ENCODE measurements at places on chromosomes 2 and 18. TPM values are rescaled to one million over a fixed set of nuclear protein-coding genes. Genes with fewer than 3 reads are reported as not detected.

GCG gene
- not detected for total RNA-seq

- H3K27me3 ChIP-seq = no peaks in the 10 kb centered on the region
- no peaks in the 10 kb centered on the region for H3K36me3 ChIP-seq
- H3K27ac ChIP-seq = no peak overlapping the region
- no peaks in the 10 kb centered on the region for H3K4me1 ChIP-seq
- no peak for DNase-seq
- no peak overlapping the region for H3K4me3 ChIP-seq
Observed at GRCh38 chr18:7607540-7608173, 40.5 kb downstream of the PTPRM start.

DNA sequence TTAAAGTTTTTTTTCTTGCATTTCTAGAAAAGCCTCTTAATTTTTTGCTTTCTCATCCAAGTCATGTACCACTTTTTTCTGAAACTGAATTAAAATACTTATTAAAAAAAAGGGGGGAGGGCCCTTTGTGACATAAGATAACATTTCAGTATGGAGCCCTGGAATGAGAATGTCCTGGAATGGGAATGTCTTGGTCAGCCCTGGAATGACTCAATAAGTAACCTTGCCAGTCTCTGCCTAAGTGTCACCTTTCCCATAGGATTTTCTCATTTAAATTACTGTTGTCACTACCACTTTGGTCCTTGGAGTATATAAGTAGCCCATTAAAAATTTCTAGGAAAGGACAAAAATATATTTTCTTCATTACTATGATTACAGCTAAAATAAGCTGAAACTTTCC is 4.7 kb downstream of the UBXN2A start:
- no peak overlapping the region for H3K27ac ChIP-seq
- DNase-seq = no peak
- no peak overlapping the region for H3K4me3 ChIP-seq
- no peaks in the 10 kb centered on the region for H3K36me3 ChIP-seq
- no peaks in the 10 kb centered on the region for H3K4me1 ChIP-seq

DNA sequence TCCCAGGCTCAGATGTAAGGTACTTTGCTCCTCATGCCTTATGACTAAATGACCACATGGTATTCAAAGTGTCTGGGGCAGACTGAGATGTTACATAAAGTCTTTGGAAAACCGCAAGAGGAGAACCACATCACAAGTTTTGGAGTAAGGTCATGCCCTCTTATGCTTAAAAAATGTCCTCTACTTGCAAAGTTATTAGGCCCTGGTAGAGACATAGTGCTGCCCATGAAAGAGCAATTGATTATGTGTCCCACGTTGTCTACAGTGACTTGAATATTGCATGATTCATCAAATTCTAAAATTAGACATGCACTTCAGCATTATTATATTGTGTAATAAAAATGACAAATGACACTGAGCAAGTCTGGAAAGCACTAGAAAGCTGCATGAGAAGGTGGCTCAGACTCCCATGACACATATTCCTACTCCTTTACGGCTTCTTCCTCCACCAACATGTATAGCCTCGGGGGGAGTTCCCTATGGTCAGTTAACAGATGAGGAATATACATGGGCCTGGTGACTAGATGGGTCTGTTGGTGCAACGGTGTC is 602.6 kb upstream of the VRK2 start:
- no peaks in the 10 kb centered on the region for H3K36me3 ChIP-seq
- no peak overlapping the region for H3K4me3 ChIP-seq
- H3K27ac ChIP-seq = no peak overlapping the region
- H3K27me3 ChIP-seq = no peaks in the 10 kb centered on the region

All from right lobe of liver (tissue), 6 donors.